Activated CD4-positive, CD25-positive, alpha-beta regulatory T cell (primary cell): ENCODE measurements at places on chromosomes 6 and 20.

DNA sequence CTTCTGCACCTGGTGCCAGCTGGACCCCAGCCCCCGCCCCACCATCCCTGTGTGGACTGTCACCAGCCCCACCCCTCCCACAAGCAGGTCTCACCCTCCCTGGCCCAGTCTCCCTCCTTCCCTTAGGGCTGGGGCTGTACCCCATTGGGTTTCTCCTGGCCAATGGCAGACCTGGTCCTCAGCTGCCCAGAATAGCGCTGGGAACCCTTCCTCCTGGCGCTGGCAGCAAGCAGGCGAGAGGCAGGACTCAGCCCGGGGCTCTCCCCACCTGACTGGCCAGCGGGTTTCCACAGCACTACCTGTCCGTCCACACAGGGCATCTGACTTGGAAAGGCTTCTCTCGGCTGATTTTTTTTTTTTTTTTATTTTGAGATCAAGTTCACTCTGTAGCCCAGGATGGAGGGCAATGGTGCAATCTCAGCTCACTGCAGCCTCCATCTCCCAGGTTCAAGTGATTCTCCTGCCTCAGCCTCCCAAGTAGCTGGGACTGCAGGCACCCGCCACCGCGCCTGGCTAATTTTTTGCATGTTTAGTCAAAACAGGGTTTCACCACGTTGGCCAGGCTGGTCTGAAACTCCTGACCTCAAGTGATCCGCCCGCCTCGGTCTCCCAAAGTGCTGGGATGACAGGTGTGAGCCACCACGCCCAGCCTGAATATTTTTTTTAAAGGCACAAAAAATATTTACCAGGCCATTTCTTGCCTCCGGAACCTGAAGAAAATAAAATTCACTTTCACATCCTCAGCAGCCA is 21.6 kb upstream of the CHRNA4 start:
- DNase-seq: no peak

GRCh38 chr6:40302856-40303454 is 284.2 kb downstream of the LRFN2 start:
- DNase-seq: no peak

- DNase-seq: peak; percentile 45
Observed at GRCh38 chr6:44475779-44476434, 88.4 kb downstream of the CDC5L start.

DNA sequence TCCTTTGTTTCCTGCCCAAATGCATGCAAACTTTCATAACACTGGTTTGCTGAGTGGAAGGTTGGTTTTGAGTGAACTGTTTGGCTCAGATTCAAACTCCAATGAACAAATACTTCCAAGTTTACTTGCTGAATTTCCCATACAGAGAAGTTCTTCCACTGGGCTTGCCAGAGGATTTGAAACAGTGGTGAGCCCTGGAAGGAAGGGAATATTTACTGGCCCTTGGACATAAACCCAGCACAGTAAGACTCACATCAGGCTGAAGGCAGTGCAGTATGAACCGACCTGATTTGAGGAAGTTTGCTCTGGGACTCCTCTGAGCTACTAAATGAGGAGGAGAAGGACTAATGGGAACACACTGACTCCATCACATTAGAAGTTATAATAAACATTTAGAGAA is 3.8 kb downstream of the TRAF3IP2 start:
- DNase-seq: no peak

- no peak for DNase-seq
Observed at GRCh38 chr6:81979329-81979728, 226.8 kb upstream of the TENT5A start.

DNA sequence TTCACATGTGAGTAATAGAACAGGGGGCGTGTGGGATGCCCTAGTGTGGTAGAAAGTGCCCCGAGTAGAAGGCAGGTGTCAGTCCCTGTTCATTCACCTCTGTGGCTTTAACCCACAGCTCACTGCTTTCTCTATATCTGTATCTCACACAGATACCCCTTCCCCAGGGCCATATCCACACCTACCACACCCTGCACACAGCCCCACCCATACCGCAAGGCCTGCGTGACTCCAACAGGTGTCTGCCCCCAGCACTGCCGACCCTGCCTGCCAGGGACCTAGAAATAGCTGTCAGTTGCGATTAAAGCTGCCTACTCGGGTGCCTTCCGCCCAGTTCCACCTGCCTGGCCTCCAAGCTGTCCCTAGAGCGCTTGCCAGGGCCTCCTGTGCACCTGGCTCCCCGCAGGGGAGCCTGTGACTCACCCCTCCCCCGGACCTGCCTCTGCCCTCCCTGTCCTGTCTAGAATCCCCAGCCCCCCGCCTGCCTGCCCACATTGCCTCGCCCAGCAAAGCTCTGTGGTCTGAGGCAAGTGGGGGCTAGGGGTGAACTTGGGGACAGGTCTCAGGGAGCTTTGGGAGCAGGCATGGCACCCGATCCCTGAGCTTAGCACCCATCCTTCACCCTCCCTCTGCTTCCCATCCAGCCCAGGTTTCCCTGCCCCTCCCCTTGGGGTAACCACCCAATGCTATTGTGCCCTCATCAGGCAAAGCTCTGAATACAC is 38.3 kb upstream of the ID1 start:
- DNase-seq: no peak

- no peak for DNase-seq
Observed at GRCh38 chr20:58023781-58024180, 204.7 kb downstream of the ANKRD60 start.

DNA sequence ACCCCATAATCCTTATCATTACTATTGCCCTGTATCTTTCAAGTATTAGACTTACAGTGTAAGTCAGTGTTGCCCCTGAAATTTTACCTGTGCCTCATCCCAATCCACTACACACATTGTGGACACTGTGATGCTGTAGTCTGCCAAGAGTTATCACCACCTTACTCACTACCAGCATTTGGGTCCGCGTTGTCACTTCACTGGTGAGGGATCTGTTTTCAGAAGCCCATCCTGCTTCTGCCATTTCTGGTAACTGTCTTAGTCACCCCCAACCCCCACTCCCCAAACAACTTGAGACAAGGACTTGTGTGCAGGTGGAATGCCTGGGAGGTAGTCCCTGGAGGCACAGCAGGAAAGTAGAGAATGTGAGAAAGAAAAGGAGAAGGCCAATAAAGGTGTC is 6.0 kb upstream of the RAB44 start:
- DNase-seq: no peak

DNA sequence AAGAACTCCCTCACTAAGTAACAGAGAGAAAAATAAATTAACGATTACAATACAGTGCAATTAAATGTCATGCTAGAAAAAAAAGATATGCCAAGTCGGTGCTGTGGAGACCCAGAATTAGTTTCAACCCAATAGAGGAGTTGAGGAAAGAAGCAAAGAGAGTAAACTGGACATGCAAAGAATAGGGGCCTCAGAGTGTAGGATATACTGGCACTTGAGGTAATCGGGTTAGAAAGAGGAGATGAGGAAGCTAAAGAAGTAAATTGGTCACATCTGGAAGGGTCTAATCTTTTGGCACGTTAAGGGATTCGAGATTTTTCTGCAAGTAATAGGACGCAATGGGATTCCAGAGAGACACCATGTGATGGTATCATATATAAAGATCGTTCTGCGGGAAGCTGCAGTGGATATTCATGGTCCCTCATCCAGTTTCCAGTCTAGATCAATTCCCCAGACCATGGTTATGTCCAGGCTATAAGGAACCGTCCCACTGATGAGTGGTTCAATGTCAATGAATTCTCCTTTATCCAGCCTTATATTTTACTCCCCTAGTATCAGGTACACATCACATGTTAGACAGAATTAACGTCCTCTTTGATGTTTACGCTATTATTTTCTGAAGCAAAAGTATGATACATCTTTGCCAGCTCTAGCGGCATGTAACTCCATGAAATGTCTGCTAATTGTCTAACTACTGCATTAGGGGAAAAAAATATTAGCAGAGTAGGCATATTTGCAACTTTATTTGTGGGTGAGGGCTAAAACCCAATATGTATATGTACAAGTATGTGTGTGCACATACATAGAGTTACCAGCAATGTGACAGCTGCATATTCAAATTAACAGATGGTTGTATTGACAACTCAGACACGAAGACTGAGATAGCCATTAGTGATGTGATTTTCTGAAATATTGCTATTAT is 1.1 kb upstream of the TBC1D32 start:
- no peak for DNase-seq

- no peak for DNase-seq
Observed at GRCh38 chr20:5442101-5442500, 125.3 kb upstream of the PROKR2 start.

GRCh38 chr20:4045741-4046140 is 30.4 kb upstream of the RNF24 start:
- no peak for DNase-seq

- no peak for DNase-seq
Observed at GRCh38 chr6:125194941-125195340, 41.4 kb downstream of the TPD52L1 start.

DNA sequence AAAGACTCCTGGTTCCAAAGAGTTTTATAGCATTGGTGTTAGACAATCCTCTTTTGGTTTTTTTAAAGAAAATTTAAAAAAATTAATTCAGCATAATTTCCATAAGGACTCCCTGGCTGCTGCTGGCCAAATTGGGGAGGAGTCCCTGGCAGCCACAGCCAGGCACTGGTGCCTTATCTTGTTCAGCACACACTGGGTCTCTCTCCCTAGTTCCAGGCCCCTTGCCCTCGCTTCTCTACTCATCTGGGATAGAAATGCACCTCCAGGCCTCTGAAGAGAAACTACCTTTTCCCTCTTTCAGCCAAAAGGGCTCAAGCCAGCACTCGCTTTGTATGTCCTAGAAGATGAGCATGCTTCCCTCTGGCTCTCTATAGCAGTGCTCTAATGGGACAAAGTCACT is 13.4 kb upstream of the MAPK13 start:
- DNase-seq: no peak

DNA sequence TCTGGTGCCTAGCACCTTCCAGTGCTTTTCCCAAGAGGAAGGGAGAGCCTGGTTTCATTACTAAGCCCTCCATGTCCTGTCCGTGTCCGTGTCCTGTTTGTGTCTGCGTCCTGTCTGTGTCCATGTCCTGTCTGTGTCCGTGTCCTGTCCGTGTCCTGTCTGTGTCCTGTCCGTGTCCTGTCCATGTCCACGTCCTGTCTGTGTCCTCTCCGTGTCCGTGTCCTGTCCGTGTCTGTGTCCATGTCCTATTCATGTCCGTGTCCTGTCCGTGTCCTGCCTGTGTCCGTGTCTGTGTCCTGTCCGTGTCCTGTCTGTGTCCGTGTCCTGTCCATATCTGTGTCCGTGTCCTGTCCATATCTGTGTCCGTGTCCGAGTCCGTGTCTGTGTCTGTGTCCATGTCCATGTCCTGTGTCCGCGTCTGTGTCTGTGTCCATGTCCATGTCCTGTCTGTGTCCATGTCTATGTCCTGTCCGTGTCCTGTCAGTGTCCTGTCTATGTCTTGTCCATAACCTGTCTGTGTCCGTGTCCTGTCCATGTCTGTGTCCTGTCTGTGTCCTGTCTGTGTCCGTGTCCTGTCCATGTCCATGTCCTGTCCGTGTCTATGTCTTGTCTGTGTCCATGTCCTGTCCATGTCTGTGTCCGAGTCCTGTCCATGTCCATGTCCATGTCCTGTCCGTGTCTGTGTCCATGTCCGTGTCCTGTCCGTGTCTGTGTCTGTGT is 54.4 kb upstream of the BHLHE23 start:
- DNase-seq: no peak

DNA sequence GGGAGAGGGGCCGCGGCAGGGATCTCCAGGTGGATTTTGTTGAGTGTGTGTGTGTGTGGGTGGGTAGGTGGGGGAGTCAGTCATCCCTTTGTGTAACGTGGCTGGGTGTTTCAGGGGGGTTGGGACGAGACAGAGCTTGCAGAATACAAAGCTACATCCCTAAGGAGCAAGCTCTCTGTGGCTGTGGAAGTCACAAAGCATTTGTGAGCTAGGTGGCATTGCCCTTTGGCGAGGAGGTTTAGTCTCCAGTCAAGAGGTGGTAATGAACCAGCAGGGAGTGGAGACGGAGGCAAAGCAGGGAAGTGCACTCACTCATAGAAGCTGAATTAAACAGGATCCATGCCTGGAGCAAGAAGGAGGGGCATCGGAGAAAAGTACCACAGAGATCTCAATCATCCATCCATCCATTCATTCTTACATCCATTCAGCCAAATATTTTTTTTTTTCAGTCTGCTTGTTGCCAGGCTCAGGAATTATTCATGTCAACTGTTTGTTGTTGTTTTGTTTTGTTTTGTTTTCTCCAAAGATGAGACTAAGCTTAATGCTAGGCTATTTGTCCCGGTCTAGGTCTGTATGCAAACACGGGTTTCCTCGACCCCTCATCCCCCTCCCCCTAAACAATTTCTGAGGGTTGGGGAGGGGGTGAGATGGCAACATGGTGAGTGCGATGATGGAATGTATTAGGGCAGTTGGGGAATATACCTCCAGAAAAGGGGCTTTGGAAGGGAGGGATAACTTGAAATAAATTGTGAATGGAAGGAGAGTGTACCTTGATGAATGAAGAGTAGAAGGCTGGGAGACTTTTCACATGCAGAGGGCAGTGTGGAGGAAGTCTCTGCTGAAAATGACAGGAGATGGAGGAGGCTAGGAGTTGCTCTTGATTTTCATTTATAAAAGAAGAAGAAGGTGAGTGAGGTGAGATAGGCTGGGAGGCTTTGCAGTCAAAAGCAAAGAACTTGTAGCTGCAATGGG is 1.0 kb downstream of the HCRTR2 start:
- DNase-seq: no peak

- no peak for DNase-seq
Observed at GRCh38 chr6:111805511-111806164, 67.6 kb downstream of the FYN start.

- no peak for DNase-seq
Observed at GRCh38 chr20:49147296-49147695, 40.8 kb downstream of the STAU1 start.

DNA sequence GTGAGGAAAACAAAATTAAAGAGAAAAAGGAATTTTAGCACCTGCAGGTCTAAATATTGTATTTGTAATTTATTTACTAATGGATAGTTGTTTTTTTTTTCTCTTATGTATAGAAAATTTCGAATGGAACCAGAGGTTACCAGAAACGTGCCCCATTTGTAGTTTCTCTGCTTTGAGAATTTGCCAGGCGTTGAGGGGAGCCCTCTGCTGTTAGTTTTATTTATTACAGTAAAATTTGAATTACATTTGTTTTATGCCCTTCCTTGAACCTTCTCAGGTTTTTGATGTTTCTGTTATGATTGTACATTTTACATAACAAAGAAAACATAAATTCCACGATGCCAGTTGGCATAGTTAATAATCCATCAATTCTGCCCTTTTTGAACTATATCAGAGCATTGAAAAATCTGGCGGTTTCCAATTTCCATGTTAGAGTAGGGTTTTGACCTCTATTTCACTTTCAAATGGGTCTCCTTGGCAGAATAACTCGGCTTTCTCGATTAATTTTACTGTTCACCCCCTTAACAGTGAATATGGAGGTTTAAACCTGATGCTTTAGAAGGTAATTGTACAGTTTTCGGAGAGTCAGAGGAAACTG is 35.1 kb upstream of the RFPL4B start:
- DNase-seq: no peak

DNA sequence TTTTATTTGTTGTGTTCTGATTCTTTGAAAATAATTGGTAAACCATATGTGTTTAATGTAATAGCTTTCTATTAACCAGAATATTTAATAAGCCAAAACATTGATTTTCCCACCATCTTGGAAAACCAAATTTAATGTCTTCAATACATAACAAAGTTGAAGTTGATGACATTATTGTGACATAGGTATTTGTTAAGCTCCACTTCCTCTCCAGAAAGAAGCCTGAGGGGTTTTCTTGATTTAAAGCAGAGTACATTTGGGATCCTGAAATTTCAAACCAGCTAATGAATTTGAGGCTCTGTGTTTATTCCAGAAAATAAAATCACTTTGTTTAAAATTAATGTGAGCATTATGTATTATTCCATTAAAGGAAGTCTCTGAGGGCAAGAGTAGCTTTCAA is 106.3 kb downstream of the PERP start:
- no peak for DNase-seq
